Fibroblast of villous mesenchyme (primary cell): ENCODE measurements at places on chromosomes 4 and X.
A peak's percentile ranks its signal among the peaks of the same experiment; 100 is the strongest.

- no peak for DNase-seq
Measured at GRCh38 chrX:85627363-85627762, 247.9 kb upstream of the POF1B start.

GRCh38 chr4:185920691-185921260, 108.8 kb upstream of the SORBS2 start:
- DNase-seq = no peak

- DNase-seq = peak; percentile 19
Measured at GRCh38 chr4:111652236-111652635, 493.0 kb upstream of the FAM241A start.

GRCh38 chrX:103396186-103396585, 19.8 kb downstream of the BEX3 start:
- no peak for DNase-seq

GRCh38 chr4:37976507-37976906, 16.3 kb downstream of the PTTG2 start:
- peak; percentile 16 for DNase-seq

DNA sequence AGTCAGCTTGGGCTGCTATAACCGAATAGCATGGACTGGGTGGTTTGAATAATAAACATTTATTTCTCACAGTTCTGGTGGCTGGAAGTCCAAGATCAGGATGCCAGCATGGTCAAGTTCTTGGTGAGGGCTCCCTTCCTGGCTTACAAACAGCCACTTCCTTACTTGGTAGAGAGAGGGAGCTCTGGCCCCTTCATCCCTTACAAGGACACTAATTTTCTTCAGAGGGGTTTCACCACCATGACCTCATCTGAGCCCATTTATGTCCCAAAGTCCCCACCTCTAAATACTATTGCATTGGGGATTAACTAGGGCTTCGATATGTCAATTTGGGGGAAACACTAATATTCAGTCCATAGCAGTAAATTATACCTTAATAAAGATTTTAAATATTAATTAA, 61.8 kb downstream of the CLNK start:
- DNase-seq = peak; percentile 12

- no peak for DNase-seq
Measured at GRCh38 chr4:80180743-80181142, 16.6 kb upstream of the PRDM8 start.

GRCh38 chr4:140070366-140070765, 83.6 kb downstream of the MAML3 start:
- no peak for DNase-seq

DNA sequence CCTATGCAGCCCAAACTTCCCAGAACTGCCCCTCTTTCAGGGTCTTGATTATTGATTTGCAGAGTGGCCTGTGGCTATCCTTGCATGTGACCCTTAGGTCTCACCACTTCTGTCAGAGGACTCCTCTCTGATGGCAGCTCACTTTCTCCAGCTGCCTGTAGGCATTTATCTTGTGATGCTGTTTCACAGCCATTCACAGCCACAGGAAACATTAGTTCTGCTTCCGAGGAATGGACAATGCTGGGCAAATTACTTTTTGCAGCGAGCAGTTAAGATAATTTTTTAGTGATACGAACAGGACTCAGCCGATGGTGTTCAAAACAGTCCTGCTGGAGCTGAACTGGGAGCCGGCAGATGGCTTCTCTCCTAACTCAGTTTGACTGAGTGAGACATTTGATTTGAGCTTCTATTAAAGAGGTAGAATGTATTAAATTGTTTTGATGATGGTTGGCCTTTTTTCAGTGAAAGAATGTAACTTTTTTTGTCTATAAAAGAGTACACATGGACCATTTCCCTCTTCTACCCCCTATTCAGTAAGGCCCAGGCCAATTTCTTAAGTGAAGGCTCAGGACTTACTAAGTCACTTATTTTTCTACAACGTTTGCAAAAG, 58.4 kb upstream of the TMEM150C start:
- DNase-seq = no peak

GRCh38 chrX:80174925-80175574, 160.5 kb downstream of the TBX22 start:
- no peak for DNase-seq

DNA sequence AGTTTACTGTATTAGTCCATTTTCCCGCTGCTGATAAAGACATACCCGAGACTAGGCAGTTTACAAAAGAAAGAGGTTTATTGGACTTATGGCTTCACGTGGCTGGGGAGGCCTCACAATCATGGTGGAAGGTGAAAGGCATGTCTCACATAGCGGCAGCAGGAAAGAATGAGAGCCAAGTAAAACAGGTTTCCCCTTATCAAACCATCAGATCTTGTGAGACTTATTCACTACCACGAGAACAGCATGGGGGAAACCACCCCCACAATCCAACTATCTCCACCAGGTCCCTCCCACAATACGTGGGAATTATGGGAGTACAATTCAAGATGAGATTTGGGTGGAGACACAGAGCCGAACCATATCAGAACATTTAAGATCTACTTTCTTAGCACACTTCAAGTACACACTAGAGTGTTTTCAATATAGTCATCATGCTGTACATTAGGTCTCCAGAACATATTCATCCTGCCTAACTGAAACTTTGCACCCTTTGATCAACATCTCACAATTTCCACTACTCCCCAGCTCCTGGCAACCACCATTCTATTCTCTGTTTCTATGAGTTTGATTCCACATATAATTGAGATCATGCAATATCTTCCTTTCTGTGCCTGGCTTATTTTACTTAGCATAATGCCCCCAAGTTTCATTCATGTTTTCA, 341.0 kb downstream of the ARHGAP24 start:
- DNase-seq = no peak

GRCh38 chrX:30982467-30982866, 89.4 kb downstream of the FTHL17 start:
- DNase-seq = no peak

- peak; percentile 31 for DNase-seq
Measured at GRCh38 chrX:70444326-70444945, at the start of gene DLG3. Gene DLG3, plus strand, starts transcription at chrX:70444835. Its CDS starts 367 bp downstream, at chrX:70445202.

- DNase-seq = peak; percentile 55
Measured at GRCh38 chrX:5051831-5052491, 1176.7 kb downstream of the NLGN4X start.

- DNase-seq = no peak
Measured at GRCh38 chr4:10688022-10688421, 3.5 kb upstream of the CLNK start.

DNA sequence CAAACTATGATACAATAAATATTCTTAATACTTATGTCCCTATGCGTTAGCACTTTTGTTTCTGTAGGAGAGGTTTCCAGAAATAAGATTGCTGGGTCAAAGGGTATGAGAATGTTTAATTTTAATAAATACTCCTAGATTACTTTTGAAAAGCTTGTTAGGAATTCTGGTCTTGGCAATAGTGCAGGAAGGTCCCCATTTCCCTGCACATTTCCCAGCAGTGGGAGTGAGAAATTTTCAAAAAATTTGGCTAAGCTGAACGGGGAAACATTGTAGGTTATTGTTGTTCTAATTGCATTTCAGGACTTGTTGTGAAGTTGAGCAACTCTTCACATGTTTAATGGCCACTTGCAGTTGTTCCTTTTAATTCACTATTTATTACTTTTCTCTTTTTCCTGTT, 27.1 kb downstream of the IGFBP7 start:
- DNase-seq = peak; percentile 82

- DNase-seq = no peak
Measured at GRCh38 chr4:141118381-141118780, 14.9 kb downstream of the RNF150 start.
